ENCODE measurements at places on chromosomes 6 and 20. TPM values are rescaled to one million over a fixed set of nuclear protein-coding genes. Genes with fewer than 3 reads are reported as not detected.

PLCB1 gene
- 117 TPM for total RNA-seq

TINAG gene
- total RNA-seq, result not detected

DNAAF9 gene
- total RNA-seq, result 25.1 TPM

IMPG1 gene
- total RNA-seq, result not detected

RHAG gene
- total RNA-seq, result 0.81 TPM

RTEL1 gene
- total RNA-seq, result 27.5 TPM

KAT14 gene
- 17.2 TPM for total RNA-seq

ALDH8A1 gene
- 3.8 TPM for total RNA-seq

BEND3 gene
- total RNA-seq, result 1.1 TPM
